ENCODE measurements at places on chromosomes 4 and X.

DNA sequence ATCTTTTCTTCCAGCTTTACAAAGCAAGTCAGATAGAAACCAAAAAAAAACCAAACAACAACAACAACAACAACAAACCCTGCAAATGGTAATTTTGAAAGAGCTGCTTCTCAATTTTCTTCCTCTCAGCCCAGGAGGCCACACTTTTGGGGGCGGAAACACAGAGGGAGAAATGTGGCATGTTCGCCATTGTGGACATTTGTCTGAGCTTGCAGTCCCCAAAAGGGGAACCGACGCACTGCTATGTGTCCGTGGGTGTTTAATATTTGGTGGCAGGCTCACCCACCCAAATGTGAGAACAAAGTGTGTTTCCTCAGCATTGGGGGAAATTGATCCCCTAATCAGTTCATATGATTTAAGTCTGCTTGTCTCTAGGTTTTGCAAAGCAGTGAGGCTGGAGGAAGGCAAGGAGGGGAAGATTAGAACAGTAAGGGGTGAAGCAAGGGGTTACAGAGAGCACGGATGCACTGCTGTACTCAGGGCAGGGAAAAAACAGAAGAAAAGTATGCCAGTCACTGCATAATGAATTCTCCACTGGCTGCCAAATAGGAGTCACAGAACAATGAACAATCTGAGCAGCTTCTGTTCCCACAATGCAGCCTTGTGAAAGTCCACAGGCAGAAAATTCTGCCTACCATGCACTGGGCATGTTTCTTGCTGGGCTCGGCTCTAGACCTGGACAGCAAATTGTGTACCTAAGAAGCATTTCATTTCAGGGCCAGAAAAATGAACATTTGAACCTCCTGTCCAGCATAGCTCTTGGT is 74.7 kb upstream of the GPM6B start:
- DNase-seq: no peak

GRCh38 chrX:13876652-13877051 is 59.8 kb upstream of the GPM6B start:
- no peak for DNase-seq

DNA sequence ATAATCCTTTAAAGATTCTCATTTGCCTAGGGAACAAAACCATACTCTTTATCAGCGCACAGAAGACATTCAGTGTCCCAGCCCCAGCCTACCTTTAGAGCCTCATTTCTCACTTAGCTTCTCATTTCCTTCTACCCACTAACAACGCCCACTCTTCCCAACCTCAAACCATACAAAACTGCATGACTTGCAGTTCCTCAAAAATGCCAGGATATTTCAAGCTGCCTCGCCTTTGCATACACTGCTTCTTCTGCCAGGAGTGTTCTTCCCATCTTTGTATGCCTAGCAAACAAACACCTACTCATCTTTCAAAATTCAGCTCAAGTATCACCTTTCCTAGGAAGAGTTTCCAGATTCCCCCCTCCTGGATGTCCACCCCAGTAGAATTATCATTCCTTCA is 129.9 kb upstream of the ADGRL3 start:
- no peak for DNase-seq

GRCh38 chr4:55079451-55080173 is 45.8 kb downstream of the KDR start:
- no peak for DNase-seq

DNA sequence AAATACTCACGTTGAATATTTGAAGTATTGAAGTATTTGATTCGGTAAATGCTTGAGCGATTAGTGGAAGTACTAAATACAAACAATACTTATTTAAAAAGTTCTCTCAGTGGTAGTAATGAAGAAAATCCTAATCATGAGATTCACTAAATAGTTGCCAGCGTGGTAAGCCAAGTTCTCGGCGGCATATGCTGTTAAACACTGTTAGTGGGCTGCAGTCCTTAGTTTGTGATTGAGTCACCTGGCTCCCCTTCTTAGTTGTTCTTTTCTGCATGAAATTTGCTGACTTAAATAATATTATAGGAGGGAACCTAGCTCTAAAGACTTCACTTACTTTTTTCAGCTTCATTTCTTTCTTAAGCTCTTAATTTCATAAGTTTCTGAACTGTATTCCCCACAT is 51.4 kb downstream of the STIM2 start:
- DNase-seq: no peak

DNA sequence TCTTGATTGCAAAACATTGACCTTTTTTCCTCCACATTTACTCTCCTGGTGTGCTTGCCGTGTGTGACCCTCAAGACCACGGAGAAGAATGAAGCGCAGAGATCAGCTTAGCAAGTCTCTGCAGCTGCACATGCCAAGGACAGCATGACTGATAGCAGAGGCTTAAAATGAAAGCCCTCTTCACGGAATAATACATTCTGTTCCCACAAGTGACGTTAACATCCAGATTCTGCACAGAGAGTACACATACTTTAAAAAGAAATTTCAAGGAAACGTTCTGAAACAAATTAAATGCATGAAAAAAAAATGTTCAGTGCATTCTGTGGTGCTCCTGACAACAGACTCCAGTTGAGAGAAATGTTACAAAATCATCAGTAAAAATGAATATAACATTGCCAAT is 60.9 kb downstream of the SLC7A11 start:
- no peak for DNase-seq

DNA sequence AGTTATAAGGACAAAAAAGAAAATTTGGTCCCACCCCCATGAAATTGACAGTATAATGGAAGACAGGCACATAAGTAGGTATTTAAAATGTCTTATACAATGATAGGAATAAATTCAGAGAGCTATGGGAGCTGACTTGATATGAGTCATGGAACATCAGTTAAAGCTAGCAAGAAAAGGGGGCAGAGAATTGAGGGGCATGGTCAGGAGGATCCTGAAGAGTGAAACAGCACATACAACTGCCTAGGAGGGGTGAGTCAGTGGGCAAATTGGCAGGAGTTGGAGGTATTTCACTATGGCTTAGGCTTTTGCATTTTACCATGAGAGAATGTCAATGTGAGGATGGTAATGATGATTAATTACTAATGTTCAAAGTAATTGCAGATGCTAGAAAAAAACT is 95.4 kb upstream of the BANK1 start:
- no peak for DNase-seq

GRCh38 chr4:187586892-187587291 is 408.7 kb upstream of the ZFP42 start:
- no peak for DNase-seq

- DNase-seq: no peak
Observed at GRCh38 chr4:54228961-54229501, at the start of gene PDGFRA. PDGFRA (plus strand) TSS chr4:54229293; CDS start chr4:54258769, 29,476 bp downstream.

DNA sequence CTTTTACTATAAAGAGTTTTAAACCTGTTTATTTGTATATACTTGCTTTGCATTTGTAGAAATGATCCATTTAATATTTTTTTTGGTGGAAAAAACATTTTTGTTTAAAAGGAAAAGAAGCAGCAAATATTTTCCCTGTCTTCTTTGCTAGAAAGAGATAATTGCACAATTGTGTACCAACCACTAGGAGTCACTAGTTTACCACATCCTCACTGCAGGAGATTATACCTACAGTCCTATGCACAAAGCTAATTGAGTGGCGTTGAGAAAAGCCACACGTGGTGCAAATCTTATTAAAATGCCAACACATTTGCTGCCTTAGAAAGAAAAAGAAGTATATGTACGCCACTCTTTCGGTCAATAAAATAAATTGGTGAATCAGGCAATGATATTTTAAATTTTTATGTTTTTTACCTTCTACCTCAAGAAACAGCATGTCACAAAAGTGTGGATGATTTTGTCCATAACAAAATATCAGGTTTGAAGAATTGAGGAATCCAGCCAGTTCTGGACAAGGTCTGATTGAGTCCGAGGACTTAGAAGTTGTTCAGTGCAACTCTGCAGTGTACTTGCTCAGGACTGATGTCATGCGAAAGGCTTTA is 102.9 kb downstream of the GRXCR1 start:
- DNase-seq: peak; percentile 60

DNA sequence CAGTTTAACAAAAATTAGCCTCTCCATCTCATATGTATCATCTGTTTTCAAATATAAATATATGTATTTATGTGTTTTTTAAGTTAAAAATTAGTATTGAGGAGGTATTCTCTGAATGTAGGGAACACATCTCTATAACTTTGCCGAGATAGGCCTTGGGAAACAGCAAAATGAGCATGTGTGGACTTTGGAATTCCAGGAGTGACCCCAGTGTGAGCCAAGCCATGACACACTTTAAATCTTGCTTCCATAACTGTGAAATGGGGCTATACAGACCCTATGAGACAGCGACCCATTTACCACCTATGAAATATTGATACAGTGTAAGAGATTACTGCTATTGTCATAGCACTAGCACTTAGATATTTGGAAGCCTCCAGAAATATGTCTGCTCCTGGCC is 58.8 kb downstream of the FRMPD4 start:
- no peak for DNase-seq

- DNase-seq: no peak
Observed at GRCh38 chr4:105399532-105400161, 74.2 kb downstream of the PPA2 start.

GRCh38 chr4:173002830-173003561 is 165.6 kb upstream of the GALNT7 start:
- no peak for DNase-seq

GRCh38 chrX:23387550-23388184 is 53.0 kb downstream of the PTCHD1 start:
- DNase-seq: no peak

- DNase-seq: no peak
Observed at GRCh38 chr4:79964400-79965211, 108.4 kb downstream of the ANTXR2 start.

- no peak for DNase-seq
Observed at GRCh38 chr4:88382621-88383020, 4.0 kb downstream of the HERC6 start.

DNA sequence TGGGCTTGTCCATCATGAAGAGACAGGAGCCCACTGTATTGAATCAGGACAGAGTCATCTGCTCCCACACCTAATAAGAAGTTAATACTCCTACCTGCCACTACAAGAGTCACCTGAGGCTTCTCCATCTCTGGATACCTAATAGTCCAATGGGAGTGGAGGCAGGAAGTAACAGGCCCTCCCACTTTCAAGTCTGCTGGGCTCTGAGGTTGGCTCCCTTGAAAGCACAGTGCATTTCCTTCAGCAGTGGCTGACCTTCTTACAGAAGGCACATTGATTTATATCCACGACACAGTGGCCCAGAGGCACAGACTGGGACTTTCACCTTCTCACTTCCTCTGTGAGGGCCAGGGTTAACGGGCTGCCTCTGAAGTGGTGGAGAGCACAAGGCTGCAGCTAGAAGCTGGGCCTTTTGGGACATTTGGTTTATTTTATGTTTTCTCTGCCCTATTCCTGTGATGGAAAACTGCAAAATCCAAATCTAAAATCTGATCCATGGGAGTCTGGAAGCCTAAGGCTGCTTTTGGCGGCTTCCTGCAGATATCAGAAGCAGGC is 38.1 kb downstream of the FRG2 start:
- DNase-seq: no peak

- no peak for DNase-seq
Observed at GRCh38 chr4:160265836-160266235, 1163.0 kb downstream of the RAPGEF2 start.

DNA sequence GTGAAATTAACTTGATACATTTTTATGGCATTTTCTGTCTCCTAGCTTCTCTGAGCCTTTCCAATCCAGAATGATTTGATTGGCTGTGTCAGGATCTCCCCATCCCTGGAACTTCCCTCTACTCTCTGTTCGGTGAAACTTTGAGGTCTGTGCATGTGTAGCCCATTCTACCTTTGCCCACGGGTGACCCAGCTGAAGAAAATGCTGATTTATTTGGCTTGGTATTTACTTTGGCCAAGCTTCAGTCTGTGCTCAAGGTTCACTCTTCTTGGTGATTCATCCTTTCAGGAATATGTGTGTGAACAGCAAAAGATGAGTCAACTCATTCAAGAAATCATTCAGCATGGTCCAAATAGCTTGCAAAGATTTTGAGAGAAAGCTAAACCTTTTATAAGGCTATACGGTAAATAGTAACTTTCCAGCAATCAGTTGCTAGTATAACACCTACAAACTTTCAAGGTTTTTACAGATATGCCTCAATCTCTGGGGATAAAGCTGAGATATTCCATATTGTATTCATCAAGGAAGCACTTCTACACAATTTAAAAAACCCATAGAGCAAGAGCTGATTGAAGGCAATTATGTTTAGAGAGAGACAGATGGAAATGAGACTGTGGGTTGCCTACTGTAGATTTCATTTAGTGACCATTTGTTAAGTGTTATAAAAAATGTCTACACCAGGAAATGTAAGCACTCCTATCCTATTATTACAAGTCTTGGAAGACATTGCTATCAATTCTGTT is 233.9 kb upstream of the CXXC4 start:
- no peak for DNase-seq

- DNase-seq: peak; percentile 78
Observed at GRCh38 chr4:165873298-165874071, 448 bp downstream of the TLL1 start.

- DNase-seq: no peak
Observed at GRCh38 chrX:111264385-111264784, 5.9 kb downstream of the CAPN6 start.

GRCh38 chr4:114156371-114156770 is 176.9 kb upstream of the ARSJ start:
- DNase-seq: no peak

GRCh38 chr4:184536065-184536880 is 61.9 kb upstream of the IRF2 start:
- DNase-seq: no peak

GRCh38 chrX:134741746-134742145 is 83.5 kb upstream of the PLAC1 start:
- no peak for DNase-seq

- no peak for DNase-seq
Observed at GRCh38 chrX:39019056-39019455, 217.8 kb downstream of the MID1IP1 start.

GRCh38 chr4:168832763-168833575 is 177.1 kb downstream of the CBR4 start:
- DNase-seq: peak; percentile 39

- no peak for DNase-seq
Observed at GRCh38 chr4:15493411-15493810, 23.7 kb downstream of the CC2D2A start.

GRCh38 chr4:55399581-55399980 is 3.8 kb downstream of the TMEM165 start:
- DNase-seq: no peak

DNA sequence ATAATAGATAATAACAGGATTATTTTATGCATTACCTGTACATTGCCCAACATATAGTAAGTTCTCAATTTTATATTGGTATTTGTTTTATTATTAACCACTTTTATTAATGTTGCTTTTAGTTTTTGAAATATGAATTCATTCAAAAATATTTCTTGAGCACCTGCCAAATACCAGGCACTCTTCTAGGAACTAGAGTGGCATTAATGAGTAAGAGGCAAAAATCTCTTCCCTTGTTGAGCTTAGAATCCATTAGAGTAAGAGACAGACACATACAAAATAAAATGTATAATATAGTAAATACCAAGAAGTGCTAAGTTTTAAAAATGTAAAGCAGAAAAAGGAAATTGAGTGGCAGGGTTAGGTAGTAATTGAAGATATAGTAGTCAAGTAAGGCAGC is 45.8 kb downstream of the TET2 start:
- DNase-seq: no peak

DNA sequence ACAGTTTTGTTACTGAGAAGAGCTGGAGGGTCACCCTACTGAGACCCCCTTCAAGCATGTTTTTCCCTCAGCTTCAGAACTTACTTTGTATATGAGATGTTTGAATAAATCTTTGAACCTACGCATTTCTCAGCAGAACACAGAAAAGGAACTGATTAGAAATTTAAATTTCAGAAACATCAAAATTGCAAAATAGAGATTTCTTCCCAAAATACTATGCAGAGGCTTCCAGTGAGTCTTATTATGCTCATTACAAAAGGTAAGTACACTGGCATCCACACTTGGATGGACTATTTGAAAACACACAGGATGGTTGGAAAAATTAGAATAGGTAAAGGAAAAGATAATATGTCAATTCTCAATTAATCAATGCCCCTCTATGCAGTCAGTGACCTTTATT is 91.2 kb downstream of the COX7B2 start:
- no peak for DNase-seq
